ENCODE measurements at places on chromosomes 5 and 9.

DNA sequence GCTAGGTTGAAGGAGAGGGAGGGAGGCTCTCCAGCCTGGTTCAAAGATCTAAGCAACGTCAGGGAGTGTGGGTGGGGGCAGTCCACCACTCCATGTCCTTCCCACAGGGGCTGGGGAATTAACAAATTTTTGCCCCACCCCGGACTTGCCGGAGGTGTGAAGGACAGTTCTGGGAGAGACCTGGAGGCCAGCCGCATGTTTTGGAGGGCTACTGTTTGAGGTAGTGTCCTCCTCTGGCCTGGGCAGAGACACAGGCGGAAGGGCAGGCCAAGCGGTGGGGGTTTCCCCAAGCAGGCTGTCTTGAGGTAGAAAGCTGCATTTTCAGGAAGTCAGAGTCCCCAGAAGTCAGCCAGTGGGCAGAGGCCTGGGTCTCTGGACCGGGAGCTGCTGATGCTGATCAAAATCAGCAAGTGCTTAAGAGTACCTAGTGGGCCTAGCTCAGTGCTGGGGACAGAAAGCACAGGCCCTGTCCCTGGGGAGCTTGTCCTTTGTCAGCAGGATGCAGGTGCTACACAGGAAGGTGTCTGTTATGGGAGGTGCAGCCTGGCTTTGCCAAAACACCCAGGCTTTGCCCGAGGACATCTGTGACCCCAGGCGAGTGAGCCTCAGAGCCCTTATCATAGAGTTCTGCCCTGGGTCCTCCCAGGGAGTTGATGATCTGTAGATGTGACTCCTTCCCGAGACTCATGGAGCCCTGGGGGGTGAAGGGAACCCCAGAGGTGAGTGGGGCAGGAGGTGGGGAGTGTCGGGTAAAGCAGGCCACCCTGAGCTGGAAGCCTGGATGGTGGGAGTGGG is 18.5 kb downstream of the JADE2 start:
- DNase-seq, result no peak

DNA sequence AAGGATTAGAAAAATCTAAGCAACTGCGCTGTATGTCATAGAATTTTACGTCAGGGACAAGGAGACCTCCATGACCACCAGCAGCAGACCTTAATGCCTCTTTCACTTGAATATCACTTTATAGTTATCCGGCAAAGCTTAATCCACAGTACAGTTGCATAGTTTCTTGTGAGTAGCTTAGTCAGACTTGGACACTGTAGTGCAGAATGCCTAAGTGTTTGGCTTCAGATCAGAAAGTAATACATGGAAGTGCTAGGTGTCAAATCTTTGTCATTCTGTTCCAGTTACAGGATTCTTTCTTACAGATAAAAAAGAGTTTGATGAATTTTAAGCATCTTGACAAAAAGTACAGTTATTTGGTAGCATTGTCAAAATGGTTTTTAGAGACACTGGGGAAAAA is 239.9 kb upstream of the PAPPA start:
- peak; percentile 46 for DNase-seq

DNA sequence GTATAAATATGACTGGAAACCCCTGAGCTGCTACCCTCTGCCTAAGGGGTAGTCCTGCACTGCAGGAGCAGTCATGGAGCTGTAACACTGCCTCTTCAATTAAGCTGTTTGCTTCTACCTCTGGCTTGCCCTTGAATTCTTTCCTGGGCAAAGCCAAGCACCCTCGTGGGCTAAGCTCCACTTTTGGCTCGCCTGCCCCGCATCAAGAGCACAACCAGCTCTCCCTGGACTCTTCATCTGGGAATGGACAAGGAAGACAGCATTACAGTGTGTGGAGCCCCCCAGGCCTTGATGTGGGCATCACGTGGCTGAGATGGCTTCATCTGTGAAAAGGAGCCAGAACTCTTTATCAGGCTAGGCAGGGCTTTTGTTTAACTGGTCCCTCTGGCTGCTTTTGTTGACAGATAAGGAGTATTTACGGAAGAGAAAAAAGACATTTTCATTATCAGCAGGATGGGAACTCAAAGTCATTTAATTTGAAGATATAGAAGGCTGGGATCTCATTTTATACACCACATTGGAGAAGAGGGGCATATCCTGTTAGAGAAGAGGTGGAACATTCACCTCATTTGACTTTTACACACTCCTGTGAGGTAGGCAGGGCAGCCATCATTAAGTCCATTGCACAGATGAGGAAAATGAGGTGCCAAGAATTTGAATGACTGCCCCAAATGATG is 137.8 kb downstream of the SEMA6A start:
- no peak for DNase-seq

DNA sequence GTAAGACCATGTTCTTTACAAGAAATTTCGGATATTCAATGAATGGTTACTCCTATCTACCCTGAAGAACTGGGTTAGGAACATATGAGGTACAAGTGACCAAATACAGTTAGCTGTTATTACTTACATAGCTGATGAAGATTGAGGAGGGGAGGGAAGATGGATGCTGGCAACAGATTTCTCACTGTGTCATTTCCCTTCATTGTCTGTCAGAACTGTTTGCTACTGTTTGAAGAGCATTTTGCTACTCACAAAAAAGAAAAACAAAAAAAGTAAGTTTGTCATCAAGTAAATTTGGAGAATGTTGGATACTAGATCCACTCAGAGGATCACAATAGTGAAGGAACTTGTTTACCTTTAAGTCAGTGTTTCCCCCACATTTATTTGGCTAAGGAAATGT is 53.7 kb downstream of the ENC1 start:
- no peak for DNase-seq

GRCh38 chr9:125523681-125524080 is 183.3 kb downstream of the MAPKAP1 start:
- DNase-seq, result no peak

DNA sequence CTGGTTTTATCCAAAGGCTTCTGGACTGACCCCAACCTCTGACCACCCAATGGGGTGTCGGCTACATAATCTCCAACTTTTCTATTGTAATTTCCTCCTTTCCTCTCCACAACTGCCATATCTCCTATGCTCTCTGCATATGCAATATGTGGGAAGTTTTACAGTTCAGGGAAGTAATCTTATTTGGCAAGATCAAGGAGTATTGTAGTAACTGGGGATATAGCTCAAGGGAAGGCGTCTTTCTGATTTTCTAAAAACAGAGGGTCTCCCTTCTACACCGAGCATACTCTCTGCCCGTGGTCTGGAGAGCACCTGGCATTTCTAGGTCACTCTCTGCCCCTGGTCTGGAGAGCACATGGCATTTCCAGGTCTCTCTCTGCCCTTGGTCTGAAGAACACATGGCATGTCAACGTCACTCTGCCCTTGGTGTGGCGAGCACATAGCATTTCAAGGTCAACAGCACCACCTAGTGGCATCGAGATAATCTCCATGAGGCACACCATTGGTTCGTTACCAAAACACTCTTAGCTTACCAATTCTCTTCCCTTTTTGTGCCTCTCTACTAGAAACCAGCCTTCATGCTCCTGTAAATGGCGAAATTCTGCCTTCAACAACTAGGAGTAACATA is 616.4 kb upstream of the NUDT12 start:
- peak; percentile 79 for DNase-seq

GRCh38 chr5:121292664-121293063 is 559.0 kb upstream of the FTMT start:
- DNase-seq, result no peak

- DNase-seq, result no peak
Measured at GRCh38 chr9:93005876-93006275, 52.6 kb upstream of the SUSD3 start.

GRCh38 chr9:95131023-95131943 is 186.2 kb downstream of the FANCC start:
- DNase-seq, result peak; percentile 73

DNA sequence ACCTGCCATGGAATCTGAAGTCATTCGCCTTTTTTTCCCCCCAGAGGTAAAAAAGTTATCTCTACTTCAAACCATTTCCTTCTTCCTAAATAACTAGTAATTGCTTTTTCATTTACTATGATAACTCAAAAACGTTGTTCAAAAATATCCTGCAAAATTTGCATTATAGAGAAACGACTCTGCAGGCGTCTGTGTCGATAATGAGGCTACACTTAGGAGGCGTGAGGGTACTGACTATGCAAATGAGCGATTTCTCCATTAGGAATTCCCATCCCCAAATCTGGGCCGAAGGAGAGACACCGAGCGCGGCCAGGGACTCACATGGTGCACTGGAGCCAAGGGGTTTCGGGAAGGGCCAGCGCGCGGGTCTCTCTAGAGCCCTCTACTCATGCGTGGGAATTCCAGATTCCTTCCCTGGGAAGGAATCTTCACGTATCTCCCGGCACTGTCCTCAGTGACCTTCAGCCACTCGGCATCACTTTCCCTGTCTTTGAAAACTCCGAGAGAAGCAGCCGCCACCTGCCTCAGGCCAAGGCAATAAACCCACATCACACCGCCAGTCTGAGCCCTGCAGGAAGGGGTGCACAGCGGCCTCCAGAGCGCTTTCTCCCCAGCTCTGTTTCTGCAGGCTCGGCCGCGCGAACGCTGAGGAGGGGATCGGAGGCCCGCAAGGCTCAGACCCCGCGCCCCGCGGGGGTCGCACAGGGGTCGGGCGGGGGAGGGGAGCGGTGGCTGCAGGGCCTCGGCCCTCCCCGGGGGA is 718 bp upstream of the DENND4C start:
- DNase-seq, result no peak

DNA sequence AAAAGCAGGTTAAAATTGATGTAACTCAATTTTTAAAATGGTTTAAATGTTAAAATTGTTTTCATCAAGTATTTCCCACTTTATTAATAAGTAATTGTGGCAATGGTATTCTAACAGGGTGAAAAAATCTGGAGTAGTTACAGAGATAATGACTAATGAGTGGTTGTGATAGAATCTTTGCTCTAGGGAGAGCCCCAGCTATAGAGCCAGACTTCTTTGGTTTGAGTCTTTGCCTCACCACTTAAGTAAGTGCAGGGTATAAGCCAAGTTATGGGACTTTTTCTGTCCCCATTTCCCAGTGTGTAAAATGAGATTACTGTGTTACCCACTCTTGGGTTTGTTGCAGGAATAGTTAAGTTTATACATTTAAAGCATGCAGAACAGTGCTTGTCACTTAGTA is 158.1 kb downstream of the FER start:
- peak; percentile 19 for DNase-seq

DNA sequence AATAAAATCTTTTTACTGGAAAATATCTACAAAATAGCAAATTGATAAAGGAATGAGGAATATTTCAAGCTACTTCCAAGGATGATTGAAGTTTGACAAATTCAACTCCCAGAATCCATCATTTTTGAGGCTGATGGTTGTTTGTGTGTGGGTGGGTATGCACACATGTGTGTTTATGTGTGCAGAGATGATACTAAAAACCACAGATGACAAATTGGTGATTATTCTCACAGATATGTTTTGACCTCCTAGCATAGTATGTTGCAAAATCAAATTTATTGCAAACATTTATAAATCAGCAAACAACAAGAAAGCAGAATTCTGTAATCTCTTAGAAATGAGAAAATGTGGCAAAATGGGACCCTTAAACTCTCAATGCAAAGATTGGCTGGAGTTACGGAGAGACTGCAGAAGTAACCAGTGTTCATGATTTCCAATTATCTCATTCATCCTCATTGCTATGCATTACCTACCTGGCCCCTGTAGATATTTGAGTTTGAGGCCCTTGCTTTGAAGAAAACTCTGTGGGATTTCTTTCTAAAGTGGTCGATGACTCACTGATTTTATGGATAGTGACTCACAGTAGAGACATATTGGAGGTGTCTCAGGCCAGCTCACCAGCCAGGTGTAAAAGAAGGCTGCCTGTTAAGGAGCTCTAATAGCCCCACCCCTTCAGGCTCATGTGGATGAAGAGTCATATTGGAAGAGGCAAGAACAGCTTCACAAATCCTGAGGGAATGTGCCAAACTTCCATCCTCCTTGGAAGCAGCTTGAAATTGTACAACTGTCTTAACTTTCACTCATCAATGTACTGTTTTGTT is 44.6 kb upstream of the TMC1 start:
- DNase-seq, result peak; percentile 72

DNA sequence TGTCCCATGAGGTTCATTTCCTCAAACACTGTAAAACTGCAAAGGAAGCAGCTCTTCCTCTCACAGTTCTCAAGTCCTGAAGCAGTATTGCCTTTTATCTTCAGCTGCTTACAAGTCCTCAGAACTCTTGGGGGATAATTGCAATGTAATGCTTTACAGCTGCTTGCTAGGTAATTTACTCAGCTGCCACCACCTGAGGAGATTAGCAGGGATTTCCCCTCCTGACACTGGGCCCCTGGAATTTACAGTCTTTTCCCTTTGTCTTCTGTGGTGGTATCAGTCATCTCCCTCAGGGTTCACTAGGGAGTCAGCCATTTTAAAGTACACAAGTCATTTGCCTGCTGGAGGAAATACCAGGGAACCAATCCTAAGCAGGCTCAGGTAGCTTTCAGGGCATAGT is 754.3 kb upstream of the GRAMD2B start:
- DNase-seq, result no peak

DNA sequence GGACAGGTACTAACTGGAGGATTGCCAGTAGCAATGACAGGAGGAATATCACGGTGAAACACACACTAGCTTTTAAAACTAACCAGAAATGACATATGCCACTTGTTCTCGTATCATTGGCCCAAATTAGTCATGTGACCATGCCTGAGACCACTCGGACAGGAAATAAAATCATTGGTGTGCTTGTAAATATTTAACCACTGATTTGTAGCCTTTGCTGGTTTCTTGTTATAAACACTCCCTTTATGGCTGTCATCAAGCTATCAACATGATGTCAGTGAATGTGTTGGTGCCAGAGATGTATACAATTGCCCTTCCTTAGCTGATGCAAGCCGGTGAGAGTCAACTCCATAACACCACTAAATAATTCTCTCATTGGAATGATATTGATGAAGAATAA is 123.7 kb upstream of the ANKH start:
- peak; percentile 17 for DNase-seq

- DNase-seq, result no peak
Measured at GRCh38 chr5:178475422-178475821, 114.8 kb downstream of the COL23A1 start.

GRCh38 chr5:14364576-14365472 is 216.8 kb upstream of the OTULINL start:
- peak; percentile 22 for DNase-seq

DNA sequence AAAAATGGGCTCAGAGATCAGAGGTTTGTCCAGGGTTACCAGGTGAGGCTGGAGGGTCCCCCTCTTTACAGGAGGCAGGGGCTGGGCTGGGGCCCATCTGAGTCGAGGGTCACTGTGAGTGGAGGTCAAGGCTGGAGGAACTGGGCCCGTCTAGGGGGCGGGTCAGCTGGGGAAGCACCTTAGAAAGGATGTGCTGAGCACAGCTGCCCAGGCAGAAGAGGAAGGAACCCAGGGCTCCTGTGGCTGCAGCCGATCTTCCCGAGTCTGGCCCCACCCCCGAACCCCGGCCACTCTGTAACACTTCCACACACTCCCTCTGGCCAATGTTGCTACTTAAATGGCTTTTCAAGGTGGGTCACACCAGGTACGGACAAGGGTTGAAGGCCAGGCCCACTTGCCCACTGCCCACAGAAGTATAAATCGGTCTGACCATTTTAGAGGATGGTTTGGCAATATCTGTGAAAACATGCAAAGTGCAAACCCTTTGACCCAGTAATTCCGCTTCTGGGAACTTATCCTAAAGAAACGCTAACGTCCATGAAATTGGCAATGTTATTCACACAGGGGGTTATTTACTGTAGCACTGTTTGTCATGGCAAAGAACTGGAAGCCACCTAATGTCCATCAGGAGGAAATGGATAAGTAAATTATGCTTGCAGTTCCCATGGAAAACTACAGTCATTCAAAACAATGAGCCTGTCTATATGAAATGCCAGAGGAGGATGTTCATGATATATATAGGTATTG is 30.5 kb upstream of the EEIG1 start:
- no peak for DNase-seq

Data from EH (cell line).